ENCODE measurements at places on chromosomes 5 and 9.
A peak's percentile ranks its signal among the peaks of the same experiment; 100 is the strongest.

DNA sequence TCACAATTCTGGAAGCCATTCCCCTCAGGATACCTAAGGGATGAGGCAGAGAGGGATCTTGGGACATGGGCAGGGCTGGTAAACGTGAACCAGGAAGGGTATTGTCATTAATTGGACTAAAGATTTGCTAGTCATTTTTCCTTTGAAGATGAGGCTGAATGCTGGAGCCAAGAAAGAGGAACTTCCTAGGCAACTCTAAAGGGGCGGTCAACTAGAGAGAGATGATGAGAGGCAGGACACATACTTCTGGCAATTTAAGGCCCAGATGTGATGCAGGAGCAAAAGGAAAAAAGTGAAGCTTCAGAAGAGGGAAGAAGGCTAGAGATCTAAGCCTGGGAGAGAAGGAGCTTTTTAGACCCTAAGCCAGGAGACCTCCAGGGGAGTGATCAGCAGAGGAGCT is 5.6 kb downstream of the GBA2 start:
- no peak for DNase-seq

GRCh38 chr5:123261752-123262151 is 161.5 kb downstream of the CEP120 start:
- no peak for DNase-seq

- no peak for DNase-seq
Measured at GRCh38 chr9:86242071-86242470, 17.4 kb downstream of the C9orf153 start.

- DNase-seq, result no peak
Measured at GRCh38 chr9:94713436-94714215, 12.9 kb upstream of the AOPEP start.

- DNase-seq, result no peak
Measured at GRCh38 chr5:179454356-179454755, 96.0 kb upstream of the RUFY1 start.

- no peak for DNase-seq
Measured at GRCh38 chr5:132446621-132447020, 44.0 kb downstream of the IRF1 start.

- peak; percentile 51 for DNase-seq
Measured at GRCh38 chr9:90805006-90805996, 3.7 kb downstream of the SYK start.

DNA sequence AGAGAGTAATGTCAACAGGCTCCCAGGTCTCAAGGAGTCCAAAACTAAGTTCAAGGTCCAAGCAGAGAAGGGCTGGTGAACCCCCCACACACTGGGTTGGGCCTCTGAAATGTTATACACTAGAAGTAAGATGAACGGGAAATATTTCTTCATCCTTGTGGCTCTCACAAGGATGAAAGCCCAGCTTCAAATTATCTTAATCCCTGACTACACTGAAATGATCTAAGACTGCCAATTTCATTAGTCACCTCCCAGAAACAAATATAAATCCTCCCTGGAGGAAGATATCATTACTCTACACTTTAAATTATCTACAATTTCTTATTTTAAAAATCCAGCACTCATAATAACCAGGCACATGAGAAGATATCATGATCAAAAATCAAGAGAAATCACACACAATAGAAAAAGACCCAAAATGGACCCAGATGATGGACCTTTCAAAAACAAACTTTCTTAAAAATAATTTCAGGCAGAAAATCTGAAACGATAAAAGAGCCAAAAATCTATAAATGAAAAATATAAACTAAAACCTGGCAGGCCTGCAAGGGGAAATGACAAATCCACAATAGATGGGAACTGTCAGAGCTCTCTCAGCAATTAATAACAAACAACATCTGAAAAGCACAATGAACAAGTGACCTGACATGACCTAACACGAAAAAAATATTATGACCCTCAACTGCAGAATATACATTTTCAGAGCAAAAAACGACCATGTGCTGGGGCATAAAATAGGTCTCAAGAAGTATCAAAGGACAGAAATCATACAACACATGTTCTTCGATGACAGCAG is 117.4 kb downstream of the GPR21 start:
- DNase-seq, result no peak

DNA sequence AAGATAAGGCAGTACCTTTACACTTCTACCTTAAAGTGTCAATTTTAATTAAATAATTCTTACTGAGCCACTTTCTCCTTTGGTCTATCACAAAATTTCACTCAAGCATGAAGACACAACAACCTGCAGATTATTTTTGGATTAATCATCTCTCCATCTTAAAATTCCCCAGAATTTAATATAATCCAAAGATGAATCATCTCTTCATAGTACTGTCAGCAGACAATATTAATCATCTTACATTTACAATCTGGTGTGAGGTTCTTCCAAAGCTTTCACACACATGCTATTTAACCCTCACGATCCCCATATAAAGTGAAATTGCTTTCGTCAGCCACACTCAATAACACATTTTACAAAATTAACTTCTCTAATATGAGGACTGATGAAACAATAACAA is 43.0 kb downstream of the LHFPL2 start:
- DNase-seq, result no peak

DNA sequence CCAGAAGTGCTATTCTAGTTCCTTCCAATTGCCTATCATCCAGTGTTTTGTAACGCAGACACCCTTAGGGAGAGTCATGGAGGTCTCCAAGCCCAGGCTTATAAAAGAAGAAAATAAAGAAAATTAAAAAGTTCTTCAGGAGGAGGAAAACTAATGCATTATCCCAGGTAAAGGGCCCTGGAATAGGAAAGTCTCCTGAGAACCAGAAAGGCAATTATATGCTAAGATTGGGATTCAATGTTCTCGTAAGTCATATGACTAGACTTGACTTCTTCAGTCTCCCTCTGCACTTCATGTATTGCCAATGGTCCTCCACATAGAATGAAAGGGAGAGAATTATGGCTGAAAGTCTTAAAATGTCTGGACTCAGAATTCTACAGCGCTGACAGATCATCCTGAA is 154.4 kb upstream of the STK32A start:
- no peak for DNase-seq

DNA sequence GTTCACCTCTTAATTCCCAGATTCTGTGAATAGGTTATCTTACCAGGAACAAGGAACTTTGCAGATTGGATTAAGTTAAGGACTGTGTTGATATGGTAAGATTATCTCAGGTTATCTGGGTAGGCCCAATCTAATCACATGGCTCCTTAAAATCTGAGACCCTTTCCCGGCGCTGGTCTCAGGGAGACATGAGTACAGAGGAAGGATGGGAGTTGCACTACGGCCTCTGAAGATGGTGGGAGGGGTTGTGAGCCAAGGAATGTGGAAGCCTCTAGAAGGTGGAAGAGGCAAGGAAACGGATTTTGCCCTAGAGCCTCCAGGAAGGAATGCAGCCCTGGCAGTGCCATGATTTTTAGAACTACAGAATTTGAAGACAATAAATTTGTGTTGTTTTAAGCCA is 95.1 kb downstream of the AK8 start:
- no peak for DNase-seq

DNA sequence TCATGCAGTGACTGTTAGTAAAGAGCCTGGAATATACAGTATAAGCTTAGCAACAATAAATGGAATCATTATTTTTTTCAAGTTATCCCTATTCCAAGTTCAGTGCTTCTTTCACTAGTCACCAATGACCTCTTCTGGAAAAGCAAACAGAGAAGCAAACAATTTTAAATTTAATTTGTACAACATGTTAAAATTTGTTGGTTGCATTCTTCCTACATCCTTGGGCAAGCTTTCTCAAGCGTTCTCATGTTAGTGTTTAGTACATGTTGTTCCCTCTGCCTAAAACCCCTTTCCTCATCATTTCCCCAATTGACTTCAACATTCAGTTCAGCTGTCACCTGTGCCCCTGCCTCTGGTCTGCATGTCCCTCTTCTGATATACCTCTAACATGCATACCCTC is 123.4 kb downstream of the SEC61B start:
- DNase-seq, result no peak

DNA sequence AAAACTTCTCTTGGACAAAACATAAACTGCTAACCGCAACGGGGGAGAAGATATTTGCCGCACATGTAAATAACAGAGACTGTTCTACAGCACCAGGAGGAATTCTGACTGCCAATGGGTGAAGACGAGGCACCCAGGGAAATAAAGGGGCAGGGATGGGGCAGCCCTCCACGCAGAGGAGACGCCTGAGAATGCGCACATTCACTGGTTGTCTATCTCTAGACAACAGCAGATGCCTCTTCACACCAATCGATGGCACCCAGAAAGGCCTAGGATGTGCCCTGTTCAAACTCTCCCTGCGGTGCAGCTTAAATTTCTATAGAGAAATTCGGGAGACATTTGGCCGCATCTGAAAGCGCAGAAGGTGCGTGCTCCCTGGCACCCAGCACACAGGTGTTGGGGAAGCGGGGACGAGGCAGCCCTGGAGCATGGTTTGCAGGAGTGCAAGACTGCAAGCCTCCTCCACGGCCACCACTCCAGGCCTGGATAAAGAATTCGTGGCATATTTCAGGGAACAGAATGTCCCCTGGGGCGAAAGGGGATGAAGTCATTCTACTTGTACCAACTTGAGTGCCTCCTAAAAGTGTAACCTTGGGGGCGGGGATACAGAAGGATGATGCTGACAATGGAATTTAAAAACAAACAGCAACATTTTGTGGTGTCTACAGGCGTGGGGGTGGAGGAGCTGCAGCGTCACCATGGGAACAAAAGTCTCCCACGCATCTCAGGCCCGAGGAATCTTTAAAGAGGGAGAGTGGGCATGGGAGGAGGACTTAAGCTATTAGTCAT is 6.3 kb upstream of the IRX2 start:
- DNase-seq, result no peak

DNA sequence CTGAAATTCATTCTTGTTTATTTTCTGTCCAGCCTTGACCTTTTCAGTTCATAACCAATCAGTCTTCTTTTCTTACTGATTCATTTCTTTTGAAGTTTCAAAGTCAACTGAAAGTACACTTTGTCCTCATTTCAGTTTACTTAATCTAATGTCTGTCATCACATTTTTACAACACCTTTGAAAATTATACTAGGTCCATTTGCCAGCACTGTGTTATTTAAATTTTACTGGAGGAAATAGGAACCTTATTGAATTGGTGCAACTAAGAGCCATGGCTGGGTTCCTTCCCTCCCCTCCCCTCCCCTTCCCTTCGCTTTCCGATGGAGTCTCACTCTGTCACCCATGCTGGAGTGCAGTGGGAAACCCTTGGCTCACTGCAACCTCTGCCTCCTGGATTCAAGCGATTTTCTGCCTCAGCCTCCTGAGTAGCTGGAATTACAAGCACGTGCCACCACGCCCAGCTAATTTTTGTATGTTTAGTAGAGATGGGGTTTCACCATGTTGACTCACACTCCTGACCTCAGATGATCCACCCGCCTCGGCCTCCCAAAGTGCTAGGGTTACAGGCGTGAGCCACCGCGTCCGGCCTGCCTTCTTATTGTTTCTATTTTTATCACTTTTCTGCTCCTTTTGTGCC is 6.3 kb downstream of the RMI1 start:
- no peak for DNase-seq

DNA sequence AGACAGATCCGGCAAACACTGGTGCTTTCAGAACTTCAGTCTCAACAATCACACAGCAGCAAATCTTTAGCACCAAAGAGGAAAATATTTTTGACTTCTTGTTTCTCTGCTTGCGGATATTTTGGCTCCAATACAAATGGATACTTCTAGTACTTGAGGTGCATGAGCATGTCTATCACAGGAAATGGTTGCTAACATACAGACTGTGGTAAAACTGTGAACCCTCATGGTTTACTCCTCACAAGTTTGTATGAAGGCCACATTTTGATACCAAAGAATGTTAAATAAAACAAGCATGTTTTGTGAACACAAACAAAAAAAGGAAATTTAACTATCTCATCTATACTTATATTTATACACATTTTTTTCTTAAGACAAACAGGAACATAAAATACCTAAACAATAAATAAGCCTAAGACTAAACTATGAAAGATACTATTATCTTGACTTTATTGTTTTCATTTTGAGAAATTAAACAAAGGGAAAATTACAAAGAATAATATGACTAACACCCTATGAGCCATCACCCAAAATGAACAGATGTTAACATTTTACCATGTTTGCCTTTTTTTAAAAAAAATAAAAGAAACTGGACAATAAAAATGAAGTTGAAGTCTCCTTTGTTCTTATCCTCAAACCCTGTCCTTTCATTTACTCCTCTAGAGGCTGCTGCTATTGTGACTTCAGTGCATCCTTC is 135.0 kb upstream of the LHFPL2 start:
- DNase-seq, result no peak

DNA sequence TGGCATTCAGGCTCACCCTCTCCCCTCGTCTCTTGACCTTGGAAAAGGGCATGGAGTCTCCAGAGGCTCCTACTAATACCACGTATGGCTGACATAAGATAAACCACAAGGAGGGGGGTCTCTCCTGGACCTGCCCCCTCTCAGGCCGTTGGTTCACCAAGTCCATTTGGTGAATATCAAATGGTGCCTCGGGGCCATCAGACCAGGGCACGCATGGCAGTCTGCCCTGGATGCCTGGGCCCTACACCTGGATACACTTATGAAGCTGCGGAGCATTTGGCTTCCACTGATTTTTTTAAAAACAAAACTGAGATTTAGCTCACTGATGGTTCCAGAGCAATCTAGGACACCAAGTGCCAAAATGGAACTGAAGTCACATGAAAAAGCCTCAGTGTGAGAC is 40.3 kb upstream of the ZNF622 start:
- no peak for DNase-seq

DNA sequence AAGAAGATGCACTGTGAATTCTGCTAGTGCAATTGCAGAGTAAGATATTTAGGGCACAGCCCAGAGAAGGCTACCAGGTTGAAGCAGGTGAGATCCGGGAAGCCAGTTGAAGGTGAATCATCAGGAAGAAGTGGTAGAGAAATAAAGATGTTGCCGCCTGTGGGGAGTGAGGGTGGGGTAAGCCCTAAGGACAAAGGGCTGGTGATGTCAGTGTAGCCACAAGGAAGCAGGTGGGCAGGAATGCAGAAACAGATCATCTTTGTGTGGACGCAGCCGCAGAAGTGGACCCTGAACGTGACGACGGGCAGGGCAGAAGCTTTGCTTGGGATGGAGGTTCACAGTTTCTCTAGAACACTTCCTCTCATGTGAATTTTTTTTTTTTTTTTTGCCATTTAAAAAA is 164.2 kb downstream of the ACTL7B start:
- no peak for DNase-seq

DNA sequence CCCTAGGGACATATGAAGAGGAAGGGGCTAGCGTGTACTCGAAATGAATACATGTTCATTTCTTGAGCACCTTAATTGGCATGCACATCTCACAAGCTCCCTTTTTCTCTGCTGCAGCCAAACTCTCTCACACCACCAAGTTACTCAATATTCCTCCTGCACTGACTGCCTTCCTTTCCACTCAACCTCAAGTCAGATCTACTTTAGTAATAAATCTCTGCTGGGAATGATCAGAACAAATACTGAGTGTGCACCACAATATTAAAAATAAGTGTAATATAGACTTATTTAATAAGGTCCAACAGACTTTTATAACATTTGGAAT is 995.8 kb upstream of the WWC1 start:
- no peak for DNase-seq

- no peak for DNase-seq
Measured at GRCh38 chr5:123482258-123482657, 29.7 kb upstream of the CSNK1G3 start.

- no peak for DNase-seq
Measured at GRCh38 chr5:138471052-138471361, 5.7 kb downstream of the EGR1 start.

GRCh38 chr5:124522992-124523391 is 223.4 kb downstream of the ZNF608 start:
- DNase-seq, result no peak

- no peak for DNase-seq
Measured at GRCh38 chr5:135434591-135435466, 12.3 kb downstream of the DCANP1 start.

GRCh38 chr9:34719021-34719768 is 9.3 kb upstream of the CCL21 start:
- DNase-seq, result no peak
